ENCODE measurements at places on chromosomes 2 and 18.

DNA sequence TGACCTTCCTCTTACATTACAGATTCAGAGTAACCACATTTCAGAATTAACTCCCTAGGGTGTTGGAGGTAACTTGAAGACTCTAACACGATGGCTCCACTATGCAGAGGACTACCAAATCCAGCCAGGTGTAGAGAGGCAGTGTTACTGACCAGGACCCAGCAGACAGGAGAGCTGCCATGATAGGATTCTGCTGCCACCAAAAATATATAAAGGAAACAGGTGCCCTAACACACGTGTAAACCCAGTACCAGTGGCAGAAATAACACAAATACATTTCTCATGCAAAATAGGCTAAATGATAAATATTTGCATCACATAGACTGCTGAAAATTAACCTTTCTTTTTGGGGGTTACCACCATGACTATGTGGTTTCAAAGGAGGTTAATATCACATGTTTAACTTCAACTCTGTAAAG is 7.0 kb downstream of the ZBTB14 start:
- DNase-seq, result no peak

- DNase-seq, result no peak
Observed at GRCh38 chr2:109517118-109517889, 96.5 kb downstream of the SEPTIN10 start.

- no peak for DNase-seq
Observed at GRCh38 chr18:39318008-39318407, 1752.4 kb upstream of the CELF4 start.

- DNase-seq, result peak; percentile 47
Observed at GRCh38 chr18:48777026-48777743, 173.6 kb downstream of the SMAD7 start.

DNA sequence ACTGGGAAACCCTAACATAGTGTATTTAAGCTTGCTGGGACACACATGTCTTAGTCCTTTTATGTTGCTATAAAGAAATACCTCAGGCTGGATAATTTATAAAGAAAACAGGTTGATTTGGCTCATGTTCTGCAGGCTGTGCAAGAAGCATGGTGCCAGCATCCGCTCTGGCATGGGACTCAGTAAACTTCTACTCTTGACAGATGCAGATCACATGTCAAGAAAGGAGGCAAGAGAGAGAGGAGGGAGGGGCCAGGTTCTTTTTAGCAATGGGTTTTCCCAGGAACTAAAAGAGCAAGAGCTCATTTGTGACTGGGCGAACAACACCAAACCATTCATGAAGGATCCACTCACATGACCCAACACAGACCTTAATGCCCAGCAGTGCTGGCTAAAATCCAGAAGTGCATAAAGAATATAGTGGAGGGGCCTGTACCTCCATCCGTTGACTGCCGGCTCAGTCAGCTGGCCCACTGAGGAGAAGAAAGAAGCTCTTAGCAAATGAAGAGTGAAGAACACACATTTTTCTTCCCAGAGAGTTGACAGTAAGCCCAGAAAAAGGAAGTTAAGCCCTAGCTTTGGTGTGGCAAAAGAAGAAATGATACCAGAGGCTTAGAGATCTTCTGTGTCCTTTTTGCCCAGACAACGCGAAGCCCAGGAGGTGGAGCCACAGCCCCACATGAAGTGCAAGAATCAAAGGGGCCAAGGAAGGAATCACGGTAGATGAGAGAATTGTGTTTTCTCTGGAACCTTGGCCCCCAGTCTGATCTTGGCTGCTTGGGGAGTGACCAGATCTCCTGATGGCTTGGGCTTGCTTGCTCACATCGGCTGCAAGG is 183.5 kb upstream of the FAM98A start:
- no peak for DNase-seq

- no peak for DNase-seq
Observed at GRCh38 chr18:11305507-11305906, 156.1 kb upstream of the PIEZO2 start.

DNA sequence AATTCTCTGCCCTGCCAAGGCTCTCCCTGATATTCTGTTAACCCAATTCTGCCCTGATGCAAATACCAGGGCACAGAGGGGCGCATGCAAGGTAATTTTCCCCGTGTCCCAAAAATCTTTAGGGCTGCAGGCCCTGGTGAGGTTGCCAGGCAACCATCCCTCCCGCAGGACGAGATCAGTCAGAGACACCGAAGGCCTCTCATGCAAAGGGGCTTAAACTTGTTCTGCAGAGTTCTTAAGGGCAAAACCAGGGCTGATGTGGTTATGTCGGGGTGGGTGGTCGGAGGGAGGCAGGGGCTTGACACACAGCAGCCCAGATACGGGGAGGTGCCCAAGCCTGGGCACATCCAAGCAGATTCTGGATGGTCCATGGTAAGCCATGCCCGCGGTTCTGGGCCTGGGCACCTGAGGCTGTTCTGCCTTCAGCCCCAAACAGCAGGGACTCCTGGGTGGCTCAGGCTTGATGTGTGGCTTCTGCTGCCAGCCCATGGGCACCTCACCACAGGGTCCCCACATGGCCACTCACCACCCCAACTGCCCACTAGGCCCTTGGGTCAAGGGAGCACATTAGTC is 27.2 kb downstream of the STEAP3 start:
- DNase-seq, result no peak

DNA sequence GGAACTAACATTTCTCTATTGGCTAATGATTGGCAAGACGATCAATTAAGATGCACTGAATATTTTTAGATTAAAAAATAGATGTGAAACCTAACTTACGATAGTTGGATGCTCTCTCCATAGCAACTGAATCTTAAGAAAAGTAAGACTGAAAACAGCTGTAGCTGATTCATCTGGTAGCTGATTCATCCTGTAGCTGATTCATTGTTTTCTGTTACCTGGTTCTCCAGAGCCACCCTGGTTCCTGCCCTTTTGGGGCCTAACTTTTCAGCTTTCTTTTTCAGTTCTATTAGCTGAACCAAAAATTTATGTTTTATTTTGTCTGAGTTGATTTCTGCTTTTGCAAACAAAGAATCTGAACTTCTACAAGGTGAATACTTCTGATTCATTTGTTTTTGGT is 22.7 kb upstream of the SPR start:
- no peak for DNase-seq

GRCh38 chr2:20584399-20585358 is 66.2 kb downstream of the HS1BP3 start:
- DNase-seq, result no peak

All from stimulated activated CD8-positive, alpha-beta memory T cell treated with anti-CD3 and anti-CD28 coated beads, Interleukin-4, amount 100 ng/mL, for 1 hour (primary cell).